Esophagus mucosa (tissue), 1 donor: ENCODE measurements at places on chromosomes 6 and 20.

GRCh38 chr20:62822239-62822787 lies 5.5 kb downstream of the COL9A3 start:
- no peak for ATAC-seq

- ATAC-seq = peak; percentile 39
Measured at GRCh38 chr20:34536798-34537394, 20.7 kb downstream of the DYNLRB1 start.

DNA sequence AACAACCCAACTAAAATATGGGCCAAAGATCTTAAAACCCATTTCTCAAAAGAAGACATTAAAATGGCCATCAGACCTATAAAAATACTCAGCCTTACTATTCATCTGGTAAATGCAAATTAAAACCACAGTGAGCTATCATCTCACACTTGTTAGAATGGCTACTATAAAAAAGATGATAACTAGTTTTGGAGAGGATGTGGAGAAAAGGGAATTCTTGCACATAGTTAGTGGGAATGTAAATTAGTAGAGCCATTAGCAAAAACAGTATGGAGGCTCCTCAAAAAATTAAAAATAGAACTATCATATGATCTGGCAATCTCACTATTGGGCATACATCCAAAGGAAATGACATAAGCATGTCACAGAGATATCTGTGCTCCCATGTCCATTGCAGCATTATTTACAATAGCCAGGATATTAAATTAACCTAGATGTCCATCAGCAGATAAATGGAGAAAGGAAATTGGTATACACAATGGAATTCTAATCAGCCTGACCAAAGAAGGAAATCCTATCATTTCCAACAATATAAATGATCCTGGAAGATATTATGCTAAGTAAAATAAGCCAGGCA lies 2.9 kb downstream of the SIRPB1 start:
- ATAC-seq = no peak

DNA sequence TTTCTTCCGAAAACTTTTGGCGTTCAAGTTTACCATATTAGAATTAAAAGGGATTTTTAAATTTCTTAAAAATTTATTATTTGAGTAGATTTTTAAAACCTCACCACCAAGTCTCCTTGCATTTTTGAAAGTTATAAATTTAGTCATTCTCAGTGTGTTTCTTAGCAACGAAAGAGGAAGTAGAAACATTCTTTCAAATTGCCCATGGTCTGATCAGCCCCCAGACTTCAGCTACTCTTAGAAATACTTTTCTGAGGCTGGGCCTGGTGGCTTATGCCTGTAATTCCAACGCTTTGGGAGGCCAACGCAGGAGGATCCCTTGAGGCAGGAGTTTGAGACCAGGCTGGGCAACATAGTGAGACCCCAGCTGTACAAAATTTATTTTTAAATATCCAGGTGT lies 15.1 kb upstream of the RTF2 start:
- ATAC-seq = no peak

GRCh38 chr6:130314271-130314670 lies 51.5 kb upstream of the TMEM200A start:
- ATAC-seq = no peak

GRCh38 chr6:68094070-68094469 lies 541.0 kb upstream of the ADGRB3 start:
- no peak for ATAC-seq

- peak; percentile 45 for ATAC-seq
Measured at GRCh38 chr20:19828232-19828631, 70.2 kb downstream of the RIN2 start.

- no peak for ATAC-seq
Measured at GRCh38 chr6:136160250-136160649, 89.9 kb downstream of the MTFR2 start.

DNA sequence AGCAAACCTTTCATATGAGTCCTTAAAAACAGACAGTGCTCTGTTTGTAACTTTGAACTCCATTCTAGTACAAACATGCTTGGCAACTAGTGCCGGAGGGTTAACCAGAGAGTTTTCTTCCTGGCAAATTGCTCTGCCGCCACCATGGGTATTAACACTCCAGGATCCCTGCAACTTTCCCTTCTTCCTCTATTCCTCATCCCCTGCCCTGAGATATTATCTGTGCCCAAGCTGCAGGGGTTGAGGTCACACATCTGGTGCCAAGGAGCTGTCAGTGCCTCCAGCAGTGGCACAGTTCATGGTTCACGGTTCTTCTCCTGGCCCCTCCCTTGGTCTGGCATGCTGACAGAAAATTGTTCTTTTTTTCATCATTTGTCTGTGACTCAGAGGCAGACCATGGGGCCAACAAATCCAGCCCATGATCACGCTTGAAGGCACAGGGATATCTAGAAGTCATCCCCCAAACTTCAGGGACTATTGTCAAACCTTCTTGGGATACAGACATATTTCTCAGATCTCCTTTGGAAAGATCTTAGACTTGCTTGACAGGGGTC lies 77.5 kb downstream of the ATXN1 start:
- ATAC-seq = peak; percentile 78

- no peak for ATAC-seq
Measured at GRCh38 chr6:159842035-159842434, 42.0 kb downstream of the PNLDC1 start.

- no peak for ATAC-seq
Measured at GRCh38 chr6:87115402-87116135, 20.7 kb upstream of the CGA start.

GRCh38 chr20:57619051-57619831 lies 985 bp downstream of the ZBP1 start:
- peak; percentile 20 for ATAC-seq

GRCh38 chr6:13907001-13907350 lies 17.8 kb upstream of the RNF182 start:
- no peak for ATAC-seq

GRCh38 chr20:36243726-36244125 lies 7.4 kb downstream of the AAR2 start:
- no peak for ATAC-seq

- no peak for ATAC-seq
Measured at GRCh38 chr6:20939161-20939775, 405.0 kb downstream of the CDKAL1 start.

DNA sequence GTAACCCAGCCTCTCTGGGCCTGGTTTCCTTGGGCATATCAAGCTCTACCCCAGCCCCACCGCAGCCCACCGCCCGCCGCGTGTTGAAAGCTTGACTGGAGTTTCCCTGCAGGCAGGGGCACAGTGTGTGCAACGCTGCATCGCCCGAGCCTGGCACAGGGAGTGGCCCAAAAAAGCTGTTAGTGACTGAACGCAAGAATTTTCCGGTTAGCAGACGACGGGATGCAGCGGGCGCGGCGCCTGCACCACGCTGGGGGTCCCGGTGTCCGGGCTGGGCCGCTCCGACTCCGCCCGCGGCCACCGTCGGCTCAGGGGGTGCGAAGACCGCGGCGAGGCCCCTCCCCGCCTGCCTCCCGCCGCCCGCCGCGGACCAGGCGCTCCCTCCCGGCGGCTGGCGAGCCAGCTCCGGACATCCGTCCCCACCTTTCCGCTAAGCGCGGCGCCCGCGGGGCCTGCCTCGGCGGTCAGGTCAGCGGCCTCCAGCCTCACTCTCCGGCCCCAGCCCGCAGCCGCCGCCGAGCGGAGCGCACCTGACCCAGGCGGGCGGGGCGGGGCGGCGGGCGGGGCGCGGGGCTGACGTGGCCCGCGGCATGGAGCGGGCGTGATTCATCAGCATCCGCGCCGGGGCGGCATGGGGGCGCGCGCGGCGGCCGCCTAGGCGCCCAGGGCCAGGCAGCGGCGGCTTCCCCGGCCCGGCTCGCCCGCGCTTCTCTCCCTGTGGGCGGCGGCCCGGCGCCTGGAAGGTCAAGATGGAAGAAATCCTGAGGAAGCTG lies at the start of gene ARFGEF3:
ARFGEF3 (plus strand) TSS at position 602 of the 773 bp plus-strand sequence; CDS start at position 750, 148 bp downstream.
- peak; percentile 92 for ATAC-seq

GRCh38 chr20:15439551-15439950 lies 1102.1 kb upstream of the FLRT3 start:
- no peak for ATAC-seq

DNA sequence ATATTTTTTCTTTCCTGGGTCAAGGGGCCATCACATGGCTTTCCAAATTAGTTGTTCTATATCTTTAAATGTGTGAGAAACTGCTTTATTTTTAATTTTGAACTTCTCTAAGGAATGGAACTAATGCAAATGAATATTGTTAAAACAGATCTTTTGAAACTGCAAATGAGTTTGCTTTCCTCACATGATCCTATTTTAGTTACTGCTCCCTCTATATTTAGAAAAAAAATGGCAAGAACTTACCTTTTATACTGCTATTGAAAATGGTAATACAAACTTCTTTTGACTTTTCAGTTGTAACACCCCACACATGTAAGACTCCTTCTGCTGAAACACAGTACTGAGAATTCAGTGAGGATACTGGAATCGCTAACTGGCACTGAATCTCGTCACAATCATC lies 15.9 kb downstream of the IFNGR1 start:
- ATAC-seq = no peak

- no peak for ATAC-seq
Measured at GRCh38 chr6:162343936-162344645, 383.5 kb downstream of the PRKN start.

DNA sequence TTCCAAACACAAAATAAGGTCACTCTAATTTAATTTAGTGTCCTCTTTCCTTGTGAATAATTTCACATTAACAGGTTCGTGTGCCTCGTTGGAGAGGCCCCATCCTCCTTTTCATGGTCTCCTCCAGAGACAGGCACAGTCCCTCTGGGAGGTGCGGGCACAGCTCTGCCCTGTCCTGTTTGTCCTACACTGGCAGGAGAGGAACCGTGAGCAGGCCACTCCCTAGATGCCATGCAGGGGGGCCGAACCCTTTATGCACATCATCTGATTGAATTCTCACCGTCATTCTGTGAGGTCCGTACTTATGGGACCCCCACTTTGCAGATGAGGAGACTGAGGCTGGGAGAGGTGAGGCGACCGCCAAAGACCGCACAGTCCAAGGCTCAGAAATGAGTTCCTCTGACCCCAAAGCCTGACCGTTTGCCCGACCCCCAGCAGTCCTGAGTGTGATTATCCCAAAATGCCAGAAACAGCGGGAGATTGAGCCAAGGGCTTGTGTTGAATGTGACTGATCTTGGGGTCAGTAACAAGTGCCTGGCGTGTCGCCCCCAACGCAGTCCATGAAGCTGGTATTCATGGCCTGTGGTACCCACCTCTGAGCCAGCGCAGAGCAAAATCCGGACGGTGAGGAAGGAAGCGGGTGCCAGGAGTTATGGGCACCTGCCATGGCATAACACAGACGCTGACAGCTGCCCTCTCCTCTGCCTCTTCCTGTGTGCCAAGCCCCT lies 43.5 kb downstream of the PMEPA1 start:
- no peak for ATAC-seq

DNA sequence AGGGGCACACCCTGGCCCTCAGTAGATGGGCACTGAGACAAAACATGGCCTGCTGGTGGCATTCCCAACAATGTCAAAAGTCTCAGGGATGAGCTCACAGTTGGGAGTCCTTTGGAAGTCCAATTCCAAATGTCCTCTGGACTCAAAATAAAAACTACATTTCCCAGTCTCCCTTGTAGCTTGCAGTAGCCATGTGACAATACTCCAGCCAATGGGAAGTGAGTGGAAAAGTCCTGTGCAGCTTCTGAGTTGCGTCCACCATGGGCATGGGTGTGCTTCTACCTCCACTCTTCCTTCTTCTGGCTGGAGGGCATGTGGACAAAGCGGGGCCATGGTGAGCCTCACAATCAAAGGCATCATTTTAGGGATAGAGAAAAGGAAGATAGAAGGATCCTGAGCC lies 5.8 kb upstream of the ADAM33 start:
- peak; percentile 25 for ATAC-seq

DNA sequence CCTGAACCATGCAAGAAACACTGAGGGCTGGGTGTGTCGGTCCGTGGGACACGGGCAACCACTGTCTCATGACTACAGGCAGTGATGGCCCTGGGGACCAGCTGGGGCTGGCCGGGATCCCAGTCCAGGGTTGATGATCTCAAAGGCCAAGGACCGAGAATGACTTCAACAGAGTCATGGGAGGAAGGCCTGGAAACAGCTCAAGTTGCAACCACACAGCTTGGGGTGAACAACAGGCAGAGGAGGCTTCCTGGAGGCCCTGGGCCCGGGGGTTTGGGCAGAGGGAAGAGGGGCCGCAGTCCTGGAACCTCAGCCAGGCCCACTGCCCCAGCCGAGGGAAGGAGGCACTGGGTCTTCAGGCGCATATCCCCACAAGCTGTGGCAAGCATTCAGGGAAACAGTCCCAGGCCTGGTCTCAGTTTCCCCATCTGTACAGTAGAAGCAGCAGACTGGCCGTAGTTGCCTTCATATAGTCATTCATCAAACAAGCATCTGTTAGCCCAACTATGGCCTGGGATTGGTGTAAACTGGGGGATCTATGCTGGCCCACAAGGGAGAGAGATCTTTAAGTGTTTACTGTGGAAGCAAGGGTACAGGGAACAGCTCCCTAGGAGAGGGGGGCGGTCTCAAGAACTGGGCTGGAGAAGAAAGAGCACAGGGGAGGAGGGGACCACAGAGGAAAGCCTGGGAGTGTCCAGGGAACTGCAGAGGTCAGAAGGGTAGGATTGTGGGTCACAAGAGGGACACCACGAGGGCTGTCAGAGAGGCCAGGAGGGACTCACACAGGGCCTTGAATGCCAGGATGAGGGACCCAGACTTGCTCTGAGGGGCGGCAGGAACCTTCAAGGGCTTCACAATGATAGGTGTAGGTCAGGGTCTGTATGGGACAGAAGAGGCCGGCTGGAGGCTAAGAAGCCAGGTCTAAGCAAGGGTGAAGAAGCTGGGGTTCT lies 2.1 kb downstream of the MYL9 start:
- no peak for ATAC-seq

- ATAC-seq = no peak
Measured at GRCh38 chr6:34102099-34102656, 43.7 kb downstream of the GRM4 start.

DNA sequence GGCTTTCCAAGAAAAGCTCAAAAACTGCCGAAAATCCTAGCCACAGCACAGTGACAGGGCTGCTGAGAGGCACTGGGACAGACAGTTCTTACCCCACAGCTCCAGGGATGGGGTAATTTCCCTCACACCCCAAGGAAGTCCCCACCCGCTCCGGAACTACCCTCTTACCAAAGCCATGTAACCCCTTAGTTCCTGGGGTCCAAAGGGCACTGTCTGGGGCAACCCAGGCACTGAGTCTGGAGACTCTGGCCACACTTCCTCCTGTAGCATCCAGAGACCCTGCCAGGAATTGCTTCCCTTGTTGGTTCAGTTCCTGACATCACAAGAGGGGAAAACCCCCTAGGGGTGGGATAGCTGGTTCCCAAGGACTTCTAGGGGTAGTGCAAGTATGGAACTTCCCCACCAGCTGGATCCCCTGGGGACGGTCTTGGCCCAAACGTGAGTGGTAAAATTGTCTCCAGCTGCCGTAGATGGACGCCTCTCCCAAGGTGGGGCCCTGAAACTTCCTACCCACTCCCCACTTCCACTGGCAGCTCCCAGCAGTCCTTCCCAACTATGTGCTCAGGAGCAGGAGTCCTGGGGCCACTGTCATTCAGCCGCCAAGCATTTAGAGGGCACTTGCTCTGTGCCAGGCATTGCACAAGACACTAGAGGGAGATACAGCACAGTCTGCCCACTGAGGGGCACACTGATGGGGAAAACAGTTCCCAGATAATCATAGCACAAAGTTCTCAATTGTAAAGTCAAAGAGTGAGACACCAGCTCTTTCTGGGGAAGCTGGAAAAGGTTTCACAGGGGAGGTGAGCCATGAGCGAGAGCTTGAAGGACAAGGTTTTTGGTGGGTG lies 17.2 kb upstream of the HCK start:
- no peak for ATAC-seq

GRCh38 chr6:38302081-38302480 lies 337.6 kb downstream of the BTBD9 start:
- ATAC-seq = no peak
